Activated CD4-positive, alpha-beta T cell treated with anti-CD3 and anti-CD28 coated beads for 24 hours (primary cell): ENCODE measurements at places on chromosomes 3 and 15.

GRCh38 chr3:32989171-32989570 lies 37.7 kb downstream of the CCR4 start:
- DNase-seq = no peak

- no peak for DNase-seq
These were observed 74.0 kb upstream of the LINGO1 start for GRCh38 chr15:77706482-77707244.

DNA sequence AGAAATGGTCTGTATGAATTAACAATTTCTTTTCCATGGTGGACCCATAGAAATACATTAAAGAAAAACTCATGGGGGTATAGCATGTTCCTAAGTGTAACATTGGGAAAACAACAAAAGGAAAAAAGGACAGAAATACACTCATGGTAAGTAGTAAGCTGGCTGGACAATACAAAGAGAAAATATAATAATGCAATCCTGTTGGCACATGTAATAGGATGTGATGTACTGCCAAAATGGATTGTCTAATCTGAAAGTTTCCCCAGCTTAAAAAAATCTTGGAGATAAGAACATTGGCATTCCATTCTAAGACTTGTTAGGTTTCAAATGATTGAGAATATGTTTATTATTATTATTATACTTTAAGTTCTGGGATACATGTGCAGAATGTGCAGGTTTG lies 128.1 kb downstream of the MBNL1 start:
- no peak for DNase-seq

DNA sequence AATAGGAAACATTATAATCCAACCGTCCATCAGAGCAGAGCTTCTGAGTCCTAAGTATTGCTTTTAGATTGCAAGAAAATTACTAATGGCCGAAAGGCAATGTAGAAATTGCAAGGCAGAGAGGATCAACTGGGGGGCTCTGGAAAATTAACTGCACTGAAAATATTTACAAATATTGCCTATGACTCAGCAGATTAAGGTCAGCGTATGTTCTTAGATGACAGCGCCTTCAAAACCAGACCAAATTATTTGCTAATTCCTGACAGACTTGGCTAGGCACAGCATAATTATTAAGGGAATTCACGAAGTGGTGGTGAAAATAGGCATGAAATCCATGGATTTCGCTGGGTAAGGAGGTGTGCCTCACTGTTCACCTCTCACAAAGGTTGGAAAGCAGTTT lies 947.7 kb downstream of the TUSC7 start:
- no peak for DNase-seq

DNA sequence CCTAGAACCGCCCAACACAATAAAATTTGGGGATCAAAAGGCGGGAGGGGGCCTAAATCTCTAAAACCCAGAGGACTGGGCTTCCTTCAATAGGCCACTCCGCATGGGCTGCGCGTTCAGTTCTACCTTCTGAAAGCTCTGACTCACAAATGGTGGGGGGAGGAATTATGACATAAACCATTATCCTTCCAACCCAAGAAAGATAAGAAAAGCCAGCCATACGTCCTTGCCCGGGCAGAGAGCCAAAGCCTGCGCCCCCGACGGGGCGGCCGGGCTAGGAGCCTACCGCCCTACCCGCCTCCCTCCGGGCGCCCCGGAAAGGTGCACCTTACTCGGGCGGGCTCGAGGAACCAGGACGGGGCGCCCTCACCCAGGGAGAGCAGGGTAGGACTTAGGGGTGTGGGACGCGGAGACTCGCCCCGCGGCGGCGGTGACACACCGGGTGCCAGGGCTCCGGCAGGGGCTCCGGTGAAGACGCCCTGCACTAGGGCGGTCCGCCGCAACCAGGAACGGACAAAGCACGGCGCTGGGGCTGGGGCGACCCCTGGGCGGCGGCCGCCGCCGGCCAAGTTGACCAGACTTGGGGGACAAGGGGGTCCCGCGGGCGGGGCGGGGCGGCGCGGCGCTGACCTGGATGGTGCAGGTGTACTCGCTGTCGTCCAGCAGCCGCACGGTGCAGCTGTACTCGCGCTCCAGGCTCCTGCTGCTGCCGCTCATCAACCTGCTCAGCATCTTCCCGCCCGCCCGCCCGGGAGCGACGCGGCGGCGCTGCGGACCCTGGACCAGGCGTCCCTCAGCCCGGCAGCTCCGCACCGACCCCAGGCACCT lies 534 bp downstream of the FRMD5 start:
- DNase-seq = peak; percentile 6

DNA sequence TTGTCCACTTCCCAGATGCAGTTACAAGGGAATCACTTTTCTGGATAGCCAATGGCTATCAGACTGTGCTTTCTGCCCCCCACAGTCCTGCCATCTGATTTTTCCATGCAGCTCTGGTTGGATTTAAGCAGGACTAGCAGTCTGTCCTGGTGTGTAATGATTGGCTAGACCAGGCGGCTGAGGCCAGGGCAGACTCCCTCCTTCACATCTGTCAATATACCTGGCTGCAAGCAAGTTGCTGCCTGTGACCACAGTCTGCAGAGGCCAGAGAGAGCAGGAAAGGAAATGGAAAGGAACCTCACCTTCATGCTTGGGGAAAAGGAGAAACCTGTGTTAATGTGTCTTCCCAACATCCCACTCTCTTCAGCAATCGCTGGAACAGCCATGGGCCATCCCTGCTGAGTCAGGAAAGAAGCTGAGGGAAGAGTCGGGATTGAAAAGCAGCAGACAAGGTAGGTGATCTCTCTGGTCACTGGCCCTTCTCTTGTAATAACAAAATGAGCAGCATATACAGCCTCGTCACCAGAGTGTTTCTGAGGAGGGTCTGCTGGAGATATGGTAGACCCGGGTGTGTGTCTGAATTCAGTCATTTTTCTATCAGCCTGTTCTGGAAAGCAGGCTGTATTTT lies 126.7 kb upstream of the PHLDB2 start:
- DNase-seq = no peak

DNA sequence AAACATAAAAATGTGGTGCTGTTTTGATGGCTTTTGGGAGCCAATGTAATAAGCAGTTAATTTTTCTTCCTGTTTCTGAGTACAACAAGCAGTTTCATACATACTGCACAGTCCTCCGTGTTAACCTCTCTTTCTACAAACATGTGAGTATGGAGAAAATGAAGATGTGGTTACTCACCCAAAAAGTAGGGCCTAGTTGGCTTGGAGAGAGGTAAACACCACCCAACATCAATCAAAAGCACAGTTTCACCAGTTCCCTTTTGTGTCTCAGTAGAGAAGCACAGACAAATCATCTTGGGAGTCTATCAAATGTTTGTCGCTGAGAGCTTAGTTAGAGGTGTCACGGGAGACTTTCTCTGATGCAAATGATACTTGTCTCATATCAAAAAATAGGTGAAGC lies 320.2 kb downstream of the UNC13C start:
- no peak for DNase-seq

DNA sequence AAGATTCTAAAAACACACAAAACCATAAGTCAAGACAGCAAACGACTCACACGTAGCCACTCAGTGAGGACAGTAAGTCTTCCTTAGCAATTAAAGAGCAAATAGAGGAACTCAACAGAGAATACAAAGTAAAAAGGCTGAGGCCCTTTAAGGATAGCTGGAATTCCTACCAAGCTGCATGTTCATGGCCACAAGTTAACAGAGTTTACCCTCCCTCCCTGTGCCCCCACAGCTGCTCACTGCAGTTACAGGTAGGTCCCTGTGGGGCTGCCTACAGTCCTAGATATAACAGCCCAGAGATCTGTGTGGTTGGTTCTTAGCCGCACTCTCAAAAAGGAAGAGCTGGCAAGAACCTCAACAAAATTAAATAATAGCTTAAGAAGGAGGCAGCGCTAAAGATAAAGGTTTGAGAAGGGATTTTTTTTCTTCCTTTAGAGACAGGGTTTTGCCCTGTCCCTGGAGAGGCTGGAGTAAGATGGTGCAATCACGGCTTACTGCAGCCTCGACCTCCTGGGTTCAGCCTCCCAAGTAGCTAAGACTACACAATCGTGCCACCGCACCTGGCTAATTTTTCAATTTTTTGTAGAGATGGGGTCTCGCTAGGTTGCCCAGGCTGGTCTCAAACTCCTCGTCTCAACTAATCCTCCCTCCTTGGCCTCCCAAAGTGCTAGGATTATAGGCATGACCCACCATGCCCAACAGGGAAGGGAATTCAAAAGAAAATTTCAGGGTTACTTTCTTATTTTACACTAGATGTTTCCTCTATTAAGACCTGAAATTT lies 19.3 kb downstream of the SFMBT1 start:
- DNase-seq = no peak

GRCh38 chr15:68484696-68485400 lies 52.9 kb upstream of the ITGA11 start:
- DNase-seq = no peak

GRCh38 chr15:57668016-57668415 lies 38.5 kb upstream of the POLR2M start:
- no peak for DNase-seq

- DNase-seq = no peak
These were observed 99.7 kb downstream of the LRIG1 start for GRCh38 chr3:66401157-66401550.

DNA sequence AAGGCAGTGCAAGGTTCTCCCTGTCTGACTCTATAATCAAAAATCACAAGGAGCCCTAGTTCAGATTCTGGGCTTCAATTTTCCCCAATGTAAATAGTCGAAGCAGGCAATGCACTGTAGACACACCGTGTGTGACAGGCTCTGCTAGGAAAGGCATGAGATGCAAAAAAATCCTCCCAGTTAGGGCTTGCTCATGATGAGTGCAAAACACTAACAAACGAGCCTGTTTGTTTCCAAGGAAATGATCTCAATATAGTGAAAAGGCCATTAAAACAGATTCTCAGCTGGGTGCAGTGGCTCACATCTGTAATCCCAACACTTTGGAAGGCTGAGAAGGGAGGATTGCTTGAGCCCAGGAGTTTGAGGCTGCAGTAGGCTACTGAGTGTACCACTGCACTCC lies 55.7 kb downstream of the UMPS start:
- DNase-seq = no peak

GRCh38 chr15:97961067-97961954 lies 808 bp downstream of the ARRDC4 start:
- DNase-seq = no peak

DNA sequence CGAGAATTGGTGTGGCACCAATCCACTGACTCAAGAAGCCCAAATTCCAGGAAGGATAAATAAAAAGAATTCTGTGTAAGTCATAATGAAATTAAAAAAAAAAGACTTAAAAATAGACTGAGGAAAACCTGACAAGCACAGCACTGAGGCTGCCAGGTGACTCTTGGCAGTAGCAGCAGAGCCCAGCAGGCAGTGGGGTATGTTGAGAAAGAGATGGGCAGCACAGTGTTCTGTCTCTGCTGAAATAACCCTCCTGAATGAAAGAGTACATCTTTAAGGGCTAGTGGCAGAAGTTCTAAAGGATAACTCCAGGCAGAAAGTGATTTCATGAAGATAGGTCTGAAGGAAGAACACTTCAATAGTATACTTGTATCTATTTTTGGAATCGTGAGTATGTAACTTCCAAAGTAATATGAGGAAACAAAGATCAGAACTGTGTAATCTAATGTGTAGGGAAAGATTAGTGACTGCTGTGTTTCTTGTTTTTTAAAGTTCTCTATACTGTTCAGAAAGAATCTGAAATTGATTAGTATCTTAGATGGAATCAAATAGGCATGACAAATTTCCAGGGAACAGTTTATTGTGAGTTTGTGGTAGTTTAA lies 75.9 kb downstream of the RAB7A start:
- no peak for DNase-seq

DNA sequence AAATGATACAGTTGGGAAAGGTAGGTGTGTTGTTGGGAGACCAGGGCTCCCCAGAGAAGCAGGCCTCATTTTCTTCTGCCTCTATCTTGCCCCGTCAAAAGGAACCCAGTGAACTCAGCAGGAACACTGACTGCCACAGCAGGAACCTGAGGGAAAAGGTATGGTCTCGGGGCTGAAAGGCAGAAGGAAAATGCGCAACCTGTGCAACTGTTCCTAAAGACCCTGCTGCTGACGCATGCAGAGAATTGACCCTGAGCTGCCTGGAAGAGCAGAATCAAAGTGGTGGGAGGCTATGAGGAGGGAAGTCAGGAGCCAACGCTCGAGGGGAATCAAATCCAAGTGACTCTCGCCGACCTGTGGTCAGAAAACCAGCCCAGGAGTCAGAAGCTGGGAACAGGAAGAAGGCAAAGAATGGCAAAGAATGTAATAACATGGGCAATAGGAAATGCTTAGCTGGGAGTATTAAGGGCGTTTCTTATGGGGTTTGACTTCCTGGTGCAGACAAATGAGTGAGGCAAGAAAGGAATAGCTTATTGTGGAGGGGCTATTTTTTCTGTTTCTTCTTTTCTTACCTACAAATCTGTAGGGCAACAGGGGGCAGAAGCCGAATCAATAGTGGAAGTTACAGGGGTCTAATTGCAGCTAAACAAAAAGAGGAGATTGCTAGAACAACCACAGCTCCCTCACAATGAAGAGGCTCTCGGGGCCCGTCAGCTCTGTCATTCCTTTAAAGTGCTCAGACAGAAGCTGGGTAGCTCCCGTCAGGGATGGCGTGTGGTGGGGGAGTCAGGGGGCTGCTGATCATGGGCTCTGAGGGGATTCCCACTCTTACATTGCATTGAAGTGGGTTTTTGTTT lies 65.4 kb upstream of the DLG1 start:
- DNase-seq = no peak

- no peak for DNase-seq
These were observed 22.7 kb downstream of the ABHD6 start for GRCh38 chr3:58260261-58260731.

GRCh38 chr3:110149763-110150162 lies 812.4 kb upstream of the DPPA4 start:
- DNase-seq = no peak

DNA sequence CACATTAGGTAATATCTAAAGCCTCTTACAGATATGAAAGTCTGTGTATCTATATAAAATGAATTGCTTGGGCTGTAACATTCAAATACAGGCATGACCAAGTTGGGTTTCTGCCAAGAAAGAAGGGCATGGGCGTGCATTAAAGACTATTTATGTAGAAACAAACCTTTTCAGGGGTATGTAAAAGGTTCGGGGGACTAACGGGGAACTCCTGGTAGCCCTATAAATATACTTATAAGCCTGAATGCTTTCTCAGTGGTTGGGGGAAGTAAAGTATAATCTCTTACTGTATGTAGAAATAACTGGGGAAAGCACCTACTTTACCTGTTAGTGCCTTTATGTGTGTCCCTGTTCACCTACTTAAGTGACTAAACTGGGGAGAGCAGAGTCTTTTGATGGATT lies 154.5 kb upstream of the TBL1XR1 start:
- no peak for DNase-seq

- no peak for DNase-seq
These were observed 19.1 kb downstream of the TTC21A start for GRCh38 chr3:39126532-39127071.

DNA sequence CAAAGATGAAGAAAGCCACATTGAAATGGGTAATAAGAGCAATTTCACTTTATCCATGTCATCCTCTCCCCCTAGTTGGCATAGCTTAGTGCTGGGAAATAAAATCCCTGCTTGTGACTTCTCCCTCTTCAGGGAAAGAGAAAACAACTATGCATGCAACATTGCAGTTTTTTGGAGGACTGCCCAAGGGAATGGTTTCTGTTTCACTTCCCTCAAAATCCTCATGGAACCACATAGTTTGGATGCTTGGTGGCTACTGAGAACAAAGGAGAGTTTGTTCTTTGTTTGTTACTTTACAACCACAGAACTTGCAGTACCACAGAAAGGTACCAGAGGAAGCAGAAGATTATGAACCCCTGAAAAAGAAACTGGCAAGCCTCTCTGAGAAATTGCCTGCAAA lies 384.6 kb upstream of the RORA start:
- DNase-seq = no peak
